ENCODE measurements at places on chromosomes 7 and 10.

- no peak for DNase-seq
These were observed 16.4 kb upstream of the SLC26A5 start for GRCh38 chr7:103462358-103462757.

- DNase-seq: no peak
These were observed 420.3 kb downstream of the PHTF2 start for GRCh38 chr7:78218876-78219275.

DNA sequence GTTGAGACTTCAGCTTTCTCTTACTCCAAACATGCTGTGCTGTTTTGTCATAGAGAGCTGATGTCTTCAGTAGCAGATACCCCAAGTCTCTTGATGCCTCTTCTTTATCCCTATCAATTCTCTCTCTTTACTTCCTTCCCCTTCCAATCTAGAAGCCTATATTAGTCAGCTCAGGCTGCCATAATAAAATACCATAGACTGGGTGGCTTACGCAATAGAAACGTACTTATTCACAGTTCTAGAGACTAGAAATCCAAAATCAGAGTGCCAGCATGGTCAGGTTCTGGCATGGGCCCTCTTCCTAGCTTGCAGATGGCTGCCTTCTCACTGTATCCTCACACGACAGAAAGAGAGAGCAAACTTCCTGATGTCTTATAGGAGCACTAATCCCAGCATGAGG lies 9.0 kb upstream of the GARS1 start:
- DNase-seq: no peak

GRCh38 chr7:47792521-47793121 lies 155.6 kb downstream of the PKD1L1 start:
- no peak for DNase-seq

Measured in endodermal cell (in vitro differentiated cells).